Suprapubic skin (tissue), 4 donors: ENCODE measurements at places on chromosomes 2 and 18.
A peak's percentile ranks its signal among the peaks of the same experiment; 100 is the strongest.

GRCh38 chr18:9104244-9104901 lies 1.9 kb downstream of the NDUFV2 start:
- no peak for DNase-seq

DNA sequence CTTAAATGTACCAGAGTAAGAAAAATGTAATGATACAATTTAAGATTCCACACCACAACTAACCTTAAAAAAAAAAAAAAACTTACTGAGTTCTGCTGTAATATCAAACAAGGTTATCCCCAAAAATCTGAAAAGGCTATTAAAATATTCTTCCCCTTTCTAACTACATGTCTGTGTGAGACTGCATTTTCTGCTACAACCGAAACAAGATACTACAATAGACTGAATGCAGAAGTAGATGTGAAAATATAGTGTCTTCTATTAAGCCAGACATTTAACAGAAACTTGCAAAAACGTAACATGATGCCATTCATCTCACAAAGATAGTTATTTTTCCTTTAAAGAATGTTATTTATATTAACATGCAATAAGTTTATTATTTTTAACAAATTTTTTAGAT lies 16.2 kb downstream of the SS18 start:
- no peak for DNase-seq

DNA sequence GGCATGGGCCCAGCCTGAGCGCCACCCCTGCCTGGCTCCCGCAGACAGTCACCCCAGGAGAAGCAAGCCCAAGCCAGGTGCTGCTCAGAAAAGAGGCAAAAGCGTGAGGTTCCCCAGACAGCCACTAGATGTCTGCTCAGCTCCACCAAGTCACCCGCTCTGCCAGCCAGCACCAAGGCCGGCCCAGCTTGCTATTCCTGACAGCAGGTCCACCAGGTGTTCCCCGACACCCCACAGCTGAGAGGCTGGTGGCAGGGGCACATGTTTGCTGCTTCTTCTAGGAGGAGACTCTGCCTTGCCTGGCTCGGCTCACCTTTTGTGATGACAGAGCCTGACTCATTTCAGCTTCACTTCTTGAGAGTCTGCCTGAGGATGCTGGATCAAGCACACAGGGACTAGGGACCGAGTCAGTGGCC lies 206.7 kb downstream of the MGAT5 start:
- peak; percentile 60 for DNase-seq

GRCh38 chr2:198134293-198134955 lies 330.0 kb downstream of the PLCL1 start:
- DNase-seq = no peak

DNA sequence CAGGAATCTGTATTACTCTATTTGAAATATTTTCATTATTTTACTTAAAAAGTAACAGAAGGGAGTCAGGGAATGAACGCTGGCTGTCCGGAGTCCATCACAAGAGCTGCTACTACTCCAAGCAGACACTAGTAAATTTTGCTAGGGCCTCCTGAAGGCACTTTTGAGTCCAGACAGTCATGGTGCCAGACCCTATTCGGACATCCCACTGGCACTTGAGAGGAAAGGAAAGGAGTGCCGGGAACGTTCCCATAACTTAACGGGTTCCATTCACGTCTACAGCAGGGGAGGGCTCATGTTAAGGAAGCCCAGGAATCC lies 563 bp upstream of the GMCL1 start:
- DNase-seq = no peak

DNA sequence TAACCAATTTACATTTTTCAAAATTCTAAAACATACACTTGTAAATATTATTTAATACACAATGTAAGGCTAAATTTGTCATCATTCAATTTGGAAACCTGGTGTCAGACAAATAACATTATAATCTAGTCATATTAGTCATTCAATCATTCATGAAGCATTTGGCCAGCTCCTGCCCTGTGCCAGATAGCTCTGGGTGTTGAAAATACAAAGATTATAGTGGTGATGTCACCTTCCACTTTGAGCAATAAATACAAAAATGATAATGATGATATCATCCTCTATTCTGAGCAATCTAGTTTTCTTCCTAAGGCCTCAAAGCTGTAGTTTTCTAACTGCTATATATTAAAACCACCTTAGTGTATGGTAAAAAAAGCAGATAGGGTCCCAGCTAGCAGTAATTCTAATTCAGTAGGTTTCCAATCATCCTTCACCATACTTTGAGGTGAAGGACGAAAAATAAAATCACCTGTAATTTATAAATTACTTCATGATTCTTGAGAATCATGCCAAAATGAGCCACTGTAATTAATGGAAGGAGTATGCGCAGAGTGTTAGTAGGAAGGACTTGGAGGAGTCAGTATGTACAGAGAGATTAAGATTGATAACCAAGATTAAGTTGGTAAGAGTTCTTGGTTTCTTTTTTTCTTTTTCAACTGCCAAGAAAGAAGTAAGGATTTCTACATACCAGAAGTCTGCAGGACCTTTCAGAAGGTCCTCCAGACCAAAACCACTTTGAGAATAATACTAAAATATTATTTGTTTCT lies 23.2 kb downstream of the MEMO1 start:
- no peak for DNase-seq

GRCh38 chr18:78996741-78997490 lies 17.3 kb downstream of the SALL3 start:
- no peak for DNase-seq

- no peak for DNase-seq
These were observed 129.0 kb downstream of the GALNT1 start for GRCh38 chr18:35710581-35710980.

- no peak for DNase-seq
These were observed 94.7 kb downstream of the DOCK10 start for GRCh38 chr2:224947566-224947965.

DNA sequence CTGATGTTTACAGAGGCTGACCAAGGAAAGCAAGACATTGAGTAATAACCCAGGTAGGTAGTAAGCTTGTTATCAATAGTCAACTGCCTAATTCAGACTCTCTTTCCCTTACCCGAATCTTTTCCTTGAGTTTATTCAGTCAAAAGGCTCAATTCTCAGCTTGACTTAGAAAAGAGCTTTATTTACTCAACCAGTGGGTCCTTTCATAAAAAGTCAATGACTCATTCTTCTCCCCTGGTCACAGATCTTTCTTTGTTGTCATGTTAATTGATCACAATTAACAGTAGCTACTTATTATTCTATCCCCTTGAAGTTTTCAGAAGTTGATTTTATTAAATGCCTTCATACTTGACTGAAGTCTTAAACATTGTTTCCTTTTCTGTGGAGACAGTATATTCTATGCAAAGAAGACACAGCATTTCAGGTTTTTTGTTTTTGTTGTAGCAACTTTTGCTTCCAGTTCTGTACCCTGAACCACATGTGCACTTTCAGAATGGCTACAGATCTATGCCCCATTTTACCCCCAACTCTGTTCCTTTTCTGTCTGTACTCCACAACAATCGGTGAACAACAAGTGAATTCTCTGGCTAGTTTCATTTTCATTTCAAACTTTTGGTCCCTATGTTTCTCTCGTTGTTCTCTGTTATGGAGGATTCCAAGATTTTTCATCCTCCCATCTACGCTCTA lies 428.3 kb downstream of the NCKAP5 start:
- DNase-seq = no peak

GRCh38 chr2:226087505-226088365 lies 688.2 kb downstream of the NYAP2 start:
- DNase-seq = no peak

DNA sequence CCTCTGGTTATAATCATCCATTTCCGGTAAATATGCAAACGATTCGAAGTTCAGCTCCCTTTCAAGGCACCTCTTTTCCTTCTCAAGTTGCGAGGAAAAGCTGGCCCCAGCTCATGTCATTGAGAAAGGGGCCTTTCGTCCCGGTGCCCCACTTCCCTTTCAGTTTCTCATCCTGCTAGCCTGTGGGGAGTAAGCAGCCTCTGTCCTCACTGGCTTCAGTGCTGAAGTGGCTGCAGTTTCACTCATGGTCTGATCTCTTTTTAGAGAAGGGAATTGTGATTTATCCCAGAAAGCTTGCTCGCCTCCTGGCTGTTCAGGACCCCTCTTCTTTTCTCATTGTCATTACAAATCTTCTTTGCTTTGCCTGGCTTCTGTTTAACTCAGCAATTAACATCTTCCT lies 207.5 kb downstream of the NR4A2 start:
- no peak for DNase-seq

- DNase-seq = no peak
These were observed 140.7 kb downstream of the WDSUB1 start for GRCh38 chr2:159145745-159146354.

GRCh38 chr2:177302552-177302951 lies 38.0 kb upstream of the NFE2L2 start:
- DNase-seq = no peak

DNA sequence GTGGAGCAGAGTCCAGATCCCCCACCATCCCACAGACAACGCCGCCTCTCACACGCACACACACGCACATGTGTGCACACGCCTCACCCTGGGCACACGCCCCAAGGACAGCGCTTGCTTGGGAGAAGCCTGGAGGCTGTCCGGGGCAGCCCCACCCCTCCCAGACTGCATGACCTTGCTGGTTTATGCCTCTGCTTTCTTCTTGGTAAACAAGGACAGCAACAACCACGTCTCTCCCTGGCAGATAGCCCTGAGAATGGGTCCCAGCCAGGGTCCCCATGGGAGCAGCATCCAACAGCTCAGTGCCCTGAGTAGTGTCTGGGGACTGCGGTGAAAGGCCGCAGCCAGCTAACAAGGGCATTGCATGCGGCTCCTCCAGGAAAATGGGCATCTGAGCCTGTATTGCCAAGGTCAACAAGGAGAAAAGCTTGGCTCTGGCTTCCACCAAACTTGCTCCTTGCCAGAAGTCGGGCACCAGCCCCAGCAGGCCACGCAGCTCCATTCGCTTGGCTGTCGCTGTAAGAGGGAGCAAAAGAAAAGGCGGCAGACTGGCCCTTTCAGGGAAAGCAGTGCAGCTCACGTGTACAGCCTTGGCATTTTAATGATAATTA lies 234.6 kb downstream of the EIPR1 start:
- no peak for DNase-seq

GRCh38 chr2:48529194-48529593 lies 760 bp upstream of the STON1 start:
- no peak for DNase-seq

- DNase-seq = no peak
These were observed 73.7 kb downstream of the CDK15 start for GRCh38 chr2:201879996-201880395.

GRCh38 chr2:76599732-76600368 lies 889.1 kb upstream of the GCFC2 start:
- DNase-seq = no peak

GRCh38 chr2:232104076-232104646 lies 142.6 kb downstream of the DIS3L2 start:
- DNase-seq = no peak

DNA sequence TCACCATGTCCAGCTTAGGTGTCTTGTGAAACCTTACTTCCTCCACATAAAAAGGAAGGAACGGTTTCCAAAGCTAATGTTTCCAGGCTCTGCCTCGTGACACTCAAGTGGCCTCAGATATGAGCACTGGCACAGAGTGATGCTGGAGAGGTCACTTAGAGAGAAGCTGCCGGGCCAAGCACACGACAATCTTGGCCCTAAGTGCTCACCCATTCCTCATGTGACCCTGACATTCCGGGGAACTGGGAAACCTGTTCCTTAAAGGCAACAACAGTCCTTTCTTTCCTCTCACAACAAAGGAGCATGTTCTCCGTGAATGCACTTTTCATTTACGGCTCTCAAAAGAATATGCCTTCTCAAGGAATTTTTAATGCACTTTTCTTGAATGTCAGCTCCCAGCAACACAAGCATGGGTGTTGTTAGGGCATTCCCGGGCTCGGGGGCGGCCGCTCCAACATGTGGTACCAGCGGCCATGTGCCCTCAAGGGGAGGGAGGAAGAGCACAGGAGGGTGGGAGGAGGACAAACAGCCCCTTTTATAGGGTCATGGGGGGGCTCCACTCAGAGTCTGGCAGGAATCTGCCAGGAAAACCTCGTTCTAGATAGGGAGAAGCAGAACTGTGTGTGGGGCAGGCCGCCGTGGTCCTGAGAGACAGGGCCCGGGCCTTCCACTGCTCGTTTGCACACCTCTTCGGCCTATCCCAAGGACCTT lies 118.6 kb downstream of the MBP start:
- DNase-seq = peak; percentile 80

DNA sequence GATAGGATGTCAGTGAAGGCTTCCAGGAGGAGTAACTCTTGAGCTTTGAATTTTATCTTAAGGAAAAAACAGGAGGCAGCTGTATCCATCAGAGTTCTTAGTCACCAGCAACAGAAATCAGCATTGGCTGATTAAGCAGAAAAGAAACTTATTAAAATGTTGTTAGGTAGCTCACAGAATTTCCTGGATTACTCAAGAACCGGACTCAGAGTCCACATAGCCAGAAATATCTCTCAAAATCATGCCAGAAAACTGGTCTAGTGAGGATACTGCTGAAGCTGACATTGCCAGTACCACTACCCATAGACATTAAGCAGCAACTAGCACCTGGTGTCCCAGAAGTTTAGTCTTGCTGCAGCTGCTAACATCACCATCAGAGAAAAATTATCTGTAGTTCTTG lies 10.1 kb upstream of the AFTPH start:
- no peak for DNase-seq

GRCh38 chr2:130760754-130761751 lies 5.7 kb downstream of the AMER3 start:
- DNase-seq = no peak

- DNase-seq = no peak
These were observed 8.8 kb downstream of the FZD7 start for GRCh38 chr2:202042444-202042843.

DNA sequence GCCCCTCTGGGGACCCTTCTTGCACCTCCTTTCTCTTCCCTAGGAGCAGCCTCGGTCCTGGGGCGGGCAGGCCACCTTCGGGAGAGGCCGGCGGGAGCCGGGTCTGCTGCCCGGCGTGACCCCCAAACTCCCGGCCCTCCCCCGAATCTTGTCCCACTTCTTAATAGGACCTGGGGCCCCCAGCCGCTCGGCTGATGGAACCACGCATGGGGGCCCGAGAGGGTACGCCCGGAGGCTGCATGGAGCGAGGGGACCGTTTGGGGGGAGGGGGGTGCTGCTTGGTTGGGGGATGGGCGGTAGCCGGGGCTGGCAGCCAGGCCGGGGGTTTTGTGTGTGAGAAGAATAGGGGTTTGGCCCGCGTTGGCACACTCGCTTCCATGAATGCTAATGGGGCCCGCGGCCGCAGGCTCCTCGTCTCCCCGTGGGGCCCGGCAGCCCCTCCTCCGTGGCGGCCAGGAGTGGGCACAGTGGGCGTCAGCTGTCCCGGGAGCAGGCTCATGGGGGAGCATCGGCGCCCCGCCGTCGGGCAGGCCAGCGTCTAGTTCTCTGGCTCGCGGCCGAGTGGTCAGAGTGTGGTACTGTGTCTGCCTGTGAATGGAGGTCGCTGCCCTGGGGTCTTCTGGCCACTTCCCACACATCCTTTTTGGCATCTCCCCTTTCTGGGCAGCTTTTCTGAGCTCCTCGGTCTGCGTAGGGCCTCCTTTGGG lies 1.0 kb downstream of the GAREM2 start:
- peak; percentile 79 for DNase-seq

GRCh38 chr2:119590873-119591272 lies 46.6 kb downstream of the CFAP221 start:
- no peak for DNase-seq

- no peak for DNase-seq
These were observed 113.1 kb downstream of the ICOS start for GRCh38 chr2:204049635-204050034.

GRCh38 chr2:19579461-19579860 lies 221.0 kb upstream of the OSR1 start:
- no peak for DNase-seq

- DNase-seq = no peak
These were observed 59.3 kb downstream of the AQP4 start for GRCh38 chr18:26806224-26806623.

- no peak for DNase-seq
These were observed 152.0 kb upstream of the ZEB2 start for GRCh38 chr2:144671695-144672455.
